ENCODE measurements at places on chromosomes 3 and 15. TPM values are rescaled to one million over a fixed set of nuclear protein-coding genes. Genes with fewer than 3 reads are reported as not detected.

DNA sequence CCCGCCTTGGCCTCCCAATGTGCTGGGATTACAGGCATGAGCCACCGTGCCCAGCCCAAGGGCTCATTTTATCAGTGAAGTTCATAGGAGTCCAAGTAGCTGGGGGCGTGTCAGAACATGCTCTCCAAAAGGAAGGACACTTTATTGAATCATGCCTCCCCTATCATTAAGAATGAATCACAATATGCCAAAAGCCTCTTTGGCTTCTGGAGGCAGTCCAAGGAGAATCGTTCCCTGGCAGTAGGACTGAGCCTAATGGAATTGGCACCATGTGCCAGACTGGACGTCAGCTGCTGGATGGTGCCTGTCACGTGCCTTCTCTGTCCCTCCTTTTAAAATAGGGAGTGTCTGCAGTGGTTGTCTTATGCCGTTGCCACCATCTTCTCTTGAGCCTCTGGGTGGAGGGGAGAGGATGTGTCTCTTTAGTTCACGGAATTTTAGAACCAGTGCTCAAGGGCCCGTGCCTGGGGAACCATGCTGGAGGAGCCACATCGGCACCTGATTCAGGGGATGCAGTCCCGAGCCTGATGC is 234.7 kb upstream of the LYSMD4 start:
- no peak overlapping the region for H3K4me3 ChIP-seq
- no peak for DNase-seq
- H3K36me3 ChIP-seq = no peaks in the 10 kb centered on the region
- H3K4me1 ChIP-seq = no peaks in the 10 kb centered on the region

GRCh38 chr3:81998139-81998755 is 236.8 kb upstream of the GBE1 start:
- H3K4me1 ChIP-seq = no peaks in the 10 kb centered on the region
- no peak overlapping the region for H3K4me3 ChIP-seq
- DNase-seq = no peak

- no peak overlapping the region for H3K27ac ChIP-seq
- H3K4me1 ChIP-seq = no peaks in the 10 kb centered on the region
- H3K4me3 ChIP-seq = no peak overlapping the region
These were observed 11.2 kb downstream of the CIB1 start for GRCh38 chr15:90222547-90222946.

DNA sequence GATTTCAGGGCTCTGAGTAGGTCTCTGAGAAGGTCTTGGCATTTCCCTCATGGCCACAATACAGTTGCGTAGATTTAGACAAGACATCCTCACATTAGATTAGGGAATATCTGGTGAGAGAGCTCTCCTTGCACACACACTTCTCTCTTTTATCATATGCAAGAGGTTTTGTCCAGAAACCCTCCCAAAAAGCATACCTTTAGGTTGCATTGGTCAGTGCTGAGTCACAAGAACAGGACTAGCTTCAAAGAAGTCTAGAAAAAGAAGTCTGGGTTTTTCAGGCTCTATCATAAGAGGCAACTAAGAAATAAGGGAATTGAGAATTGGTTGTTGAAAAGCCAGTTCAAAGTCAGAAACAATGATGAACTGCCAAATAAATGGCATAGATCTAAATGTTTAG is 40.1 kb upstream of the MITF start:
- H3K4me3 ChIP-seq = no peak overlapping the region
- H3K27ac ChIP-seq = no peak overlapping the region
- 0 out of 2 replicates have a peak, but pooled peaks cover 3% of the 10 kb centered on the region for H3K4me1 ChIP-seq
- no peaks in the 10 kb centered on the region for H3K36me3 ChIP-seq
- DNase-seq = no peak

- H3K4me3 ChIP-seq = no peak overlapping the region
- H3K4me1 ChIP-seq = no peaks in the 10 kb centered on the region
- H3K27me3 ChIP-seq = no peaks in the 10 kb centered on the region
- H3K36me3 ChIP-seq = no peaks in the 10 kb centered on the region
- DNase-seq = no peak
These were observed 333.2 kb upstream of the TRIM42 start for GRCh38 chr3:140344601-140345205.

DNA sequence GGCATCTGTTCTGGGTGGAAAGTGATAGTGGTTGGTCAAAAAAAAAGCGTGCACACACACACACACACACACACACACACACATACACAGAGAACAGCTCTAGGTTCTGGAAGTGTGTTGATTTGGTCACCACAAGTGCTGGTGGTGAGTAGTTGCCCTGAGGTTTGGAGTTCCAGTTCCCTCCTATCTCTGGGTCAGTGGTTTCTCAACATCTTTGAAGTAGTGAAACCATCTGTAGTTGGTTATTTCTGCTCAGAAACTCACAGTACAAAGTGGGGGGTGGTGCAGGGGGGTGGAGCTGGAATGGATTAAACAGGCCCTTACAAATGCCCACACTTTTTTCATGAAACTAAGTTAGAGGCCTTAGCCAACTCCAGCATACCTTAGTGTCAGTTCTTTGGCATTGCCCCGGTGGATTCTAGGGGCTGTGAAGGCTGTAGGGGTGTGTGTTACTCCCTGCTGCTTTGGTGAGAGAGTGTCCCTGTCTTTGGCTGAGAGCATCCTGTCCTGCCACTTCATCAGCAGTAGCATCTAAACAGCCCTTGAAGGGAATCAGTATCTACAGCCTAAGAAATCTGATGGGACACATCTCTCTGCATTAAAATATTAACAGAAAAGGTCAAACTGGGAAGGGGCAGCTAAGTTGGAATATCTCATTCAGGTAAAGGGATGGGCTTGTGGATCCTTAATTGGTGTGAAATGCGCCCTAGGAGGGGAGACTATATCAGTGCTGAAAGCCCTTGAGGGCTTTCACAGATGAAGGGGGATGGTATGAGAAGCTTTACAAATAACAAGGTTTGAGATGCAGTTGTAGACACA is 20.6 kb downstream of the SMAD3 start:
- H3K36me3 ChIP-seq = peaks cover 14% of the 10 kb centered on the region
- H3K27ac ChIP-seq = peak overlapping the region; percentile 31
- no peaks in the 10 kb centered on the region for H3K27me3 ChIP-seq
- H3K4me1 ChIP-seq = peaks cover 81% of the 10 kb centered on the region
- no peak overlapping the region for H3K4me3 ChIP-seq

DVL3 gene
- total RNA-seq = 57.9 TPM

- H3K4me3 ChIP-seq = no peak overlapping the region
- no peaks in the 10 kb centered on the region for H3K36me3 ChIP-seq
- DNase-seq = no peak
- H3K27me3 ChIP-seq = peaks cover 24% of the 10 kb centered on the region
- H3K27ac ChIP-seq = no peak overlapping the region
These were observed 6.9 kb upstream of the KLHL40 start for GRCh38 chr3:42678447-42678846.

SMCO1 gene
- total RNA-seq = 0.20 TPM

DNA sequence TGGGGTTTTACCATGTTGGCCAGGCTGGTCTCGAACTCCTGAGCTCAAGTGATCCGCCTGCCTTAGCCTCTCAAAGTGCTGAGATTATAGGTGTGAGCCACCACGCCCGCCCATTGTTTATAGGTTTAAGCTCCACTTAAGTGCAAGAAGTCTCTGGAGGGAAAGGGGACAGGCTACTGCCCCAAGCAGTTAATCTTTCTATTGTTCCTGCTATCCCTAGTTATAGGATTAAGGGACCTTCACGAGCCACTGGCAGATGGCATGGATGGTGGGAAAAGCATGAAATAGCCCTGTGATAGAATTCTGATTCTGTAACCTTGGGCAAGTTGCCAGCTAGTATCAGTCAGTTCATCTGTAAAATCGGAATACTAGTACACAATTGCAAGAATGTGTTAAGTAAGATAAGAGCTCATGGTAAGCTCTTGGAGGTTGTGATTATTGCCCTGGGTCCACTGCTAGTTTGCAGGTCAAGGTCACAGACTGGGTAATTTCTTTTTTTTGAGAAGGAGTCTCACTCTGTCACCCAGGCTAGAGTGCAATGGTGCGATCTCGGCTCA is 5.3 kb upstream of the RBPMS2 start:
- no peak for DNase-seq
- no peaks in the 10 kb centered on the region for H3K36me3 ChIP-seq
- H3K4me1 ChIP-seq = peaks cover 9% of the 10 kb centered on the region
- no peak overlapping the region for H3K4me3 ChIP-seq
- H3K27me3 ChIP-seq = peaks cover 21% of the 10 kb centered on the region
